ENCODE measurements at places on chromosomes 7 and 10.

GRCh38 chr7:103993551-103993950 is 4.1 kb upstream of the RELN start:
- DNase-seq: no peak

GRCh38 chr10:283140-283479 is 147.9 kb downstream of the ZMYND11 start:
- DNase-seq: no peak

DNA sequence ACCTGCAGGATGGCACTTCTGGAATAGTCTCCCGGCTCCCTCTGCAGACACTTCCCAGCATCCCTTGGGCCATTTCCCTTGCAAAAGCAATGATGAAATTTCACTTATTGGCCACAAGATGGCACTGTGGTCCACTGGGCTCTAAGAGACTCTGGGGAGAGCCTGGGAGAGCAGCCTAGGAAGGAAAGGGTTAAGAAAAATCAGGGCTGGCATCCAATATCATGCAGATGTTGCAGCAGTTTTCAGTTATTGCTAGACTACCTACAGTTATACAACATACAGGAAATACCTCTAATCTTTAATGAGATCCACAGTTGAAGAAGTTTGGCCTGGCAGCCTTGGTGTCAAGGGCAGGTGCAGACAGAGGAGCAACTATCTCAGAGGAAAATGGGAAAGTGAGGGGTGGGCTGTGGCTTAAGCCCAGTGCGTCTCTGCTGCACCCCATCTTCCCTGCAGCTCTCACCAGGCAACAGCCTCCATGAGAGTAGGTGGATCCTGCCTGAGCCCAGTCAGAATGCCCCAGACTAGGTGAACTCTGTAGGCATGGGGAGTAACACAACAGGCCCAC is 100.2 kb upstream of the PRSS58 start:
- no peak for DNase-seq

GRCh38 chr10:63413429-63413828 is 52.3 kb downstream of the JMJD1C start:
- DNase-seq: no peak

- DNase-seq: no peak
These were observed 297.7 kb downstream of the PTPRN2 start for GRCh38 chr7:158289761-158290523.

GRCh38 chr10:17037910-17038309 is 91.7 kb downstream of the CUBN start:
- DNase-seq: no peak

GRCh38 chr10:72277340-72277995 is 3.7 kb downstream of the DDIT4 start:
- no peak for DNase-seq

DNA sequence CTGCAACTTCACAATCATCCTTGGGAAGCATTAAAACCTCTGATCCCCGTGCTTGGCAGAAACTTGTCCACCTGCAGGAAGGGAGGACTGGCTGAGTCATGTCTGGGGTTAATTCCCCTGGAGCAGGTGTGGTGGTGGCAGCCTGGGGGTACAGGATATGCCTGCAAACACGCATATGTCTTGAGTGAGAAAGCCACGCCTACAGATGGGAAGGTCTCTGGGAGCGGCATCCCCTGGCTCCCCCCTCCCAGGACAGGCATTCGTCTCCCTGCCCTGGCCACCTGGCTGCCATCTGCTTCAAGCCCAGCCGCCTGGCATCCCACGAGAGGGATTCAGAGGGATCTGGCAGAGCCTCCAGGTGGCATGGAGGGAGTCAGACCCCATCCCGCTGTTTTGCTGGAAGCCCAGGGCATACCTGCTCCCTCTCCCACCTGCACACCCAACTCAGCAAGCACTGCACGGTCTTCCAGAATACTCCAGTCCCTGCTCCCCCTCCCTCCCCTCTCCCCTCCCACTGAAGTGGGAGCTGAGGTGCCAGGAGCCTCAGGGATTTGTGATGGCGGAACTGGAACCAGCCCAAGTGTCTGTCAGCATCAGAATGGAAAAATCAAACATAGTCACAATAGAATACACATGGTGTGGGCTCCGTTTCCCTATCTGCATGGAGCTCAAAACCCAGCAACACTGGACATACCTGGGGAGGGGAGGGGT is 61.0 kb downstream of the CAMK2B start:
- DNase-seq: no peak

- peak; percentile 26 for DNase-seq
These were observed 918 bp upstream of the RPEL1 start for GRCh38 chr10:103244666-103245271.

DNA sequence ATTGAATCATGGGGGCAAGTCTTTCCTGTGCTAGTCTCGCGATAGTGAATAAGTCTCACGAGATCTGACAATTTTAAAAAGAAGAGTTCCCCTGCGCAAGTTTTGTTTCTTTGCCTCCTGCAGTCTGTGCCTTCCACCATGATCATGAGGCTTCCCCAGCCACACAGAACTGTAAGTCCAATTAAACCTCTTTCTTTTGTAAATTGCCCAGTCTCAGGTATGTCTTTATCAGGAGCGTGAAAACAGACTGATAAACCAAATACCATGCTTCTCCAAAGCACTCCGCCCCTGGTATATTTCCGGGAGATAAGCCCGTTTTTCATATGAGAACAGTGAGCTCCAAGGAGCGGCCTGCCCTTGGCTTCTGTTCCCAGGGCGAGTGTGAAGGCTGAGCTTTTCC is 118.9 kb downstream of the EVX1 start:
- no peak for DNase-seq

DNA sequence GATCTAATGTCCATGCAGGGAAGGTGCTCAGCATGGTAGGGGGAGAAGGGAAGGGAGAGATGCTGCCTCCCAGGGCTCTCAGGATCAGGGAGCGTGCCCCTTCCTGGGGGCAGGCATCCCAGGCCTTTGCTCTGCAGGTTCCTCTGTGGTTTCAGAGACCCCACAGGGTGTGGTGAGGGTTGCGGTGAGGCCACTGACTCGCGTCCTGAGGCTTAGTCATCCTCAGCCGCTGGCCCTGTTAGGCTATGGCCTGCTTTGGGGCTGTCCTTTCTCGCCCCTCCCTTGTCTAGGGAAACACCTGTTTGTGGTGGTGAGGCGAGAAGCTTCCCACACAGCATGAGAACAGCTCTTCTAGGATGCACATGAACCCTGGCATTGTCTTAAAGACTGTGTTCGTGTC is 558.3 kb upstream of the FOXK1 start:
- DNase-seq: no peak

DNA sequence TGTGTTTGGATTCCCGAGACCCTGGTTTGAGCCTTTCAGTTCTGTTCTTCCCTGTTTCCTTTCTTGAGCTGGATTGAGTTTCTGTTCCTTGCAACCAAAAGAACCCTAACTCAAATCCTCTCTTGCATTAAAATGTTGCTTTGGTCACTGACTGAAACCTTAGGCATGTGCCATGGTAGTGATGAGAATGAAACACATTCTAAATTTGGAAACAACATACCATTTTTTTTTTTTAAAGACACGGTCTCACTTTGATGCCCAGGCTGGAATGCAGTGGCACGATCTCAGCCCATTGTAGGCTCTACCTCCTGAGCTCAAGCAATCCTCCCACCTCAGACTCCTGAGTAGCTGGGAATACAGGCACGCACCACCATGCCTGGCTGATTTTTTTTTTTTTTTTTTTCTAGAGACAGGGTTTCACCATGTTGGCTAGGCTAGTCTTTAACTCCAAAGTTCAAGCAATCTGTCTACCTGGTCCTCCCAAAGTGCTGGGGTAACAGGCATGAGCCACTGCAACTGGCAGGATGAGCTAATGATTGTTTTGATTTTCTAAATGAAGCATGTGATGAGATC is 8.4 kb downstream of the THAP5 start:
- no peak for DNase-seq

DNA sequence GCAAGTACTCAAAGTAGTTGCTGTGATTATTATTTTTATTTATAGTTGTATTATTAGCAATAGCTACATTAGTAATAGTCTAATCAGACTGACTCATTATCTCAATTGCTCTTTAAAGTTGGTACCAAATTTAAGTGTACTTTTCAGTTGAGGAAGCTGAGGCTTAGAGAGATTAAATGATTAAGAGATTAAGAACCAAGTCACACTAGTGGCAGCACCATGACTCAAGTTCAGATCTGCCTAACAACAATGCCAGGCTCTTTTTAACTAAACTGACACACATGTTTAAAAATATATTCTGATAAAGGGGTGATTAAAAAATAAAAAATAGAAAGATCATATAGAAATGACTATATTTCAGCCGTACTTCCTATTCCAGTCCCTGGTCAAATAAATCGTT is 42.0 kb downstream of the FZD1 start:
- no peak for DNase-seq

GRCh38 chr10:73093922-73094850 is 2.5 kb downstream of the P4HA1 start:
- DNase-seq: no peak

DNA sequence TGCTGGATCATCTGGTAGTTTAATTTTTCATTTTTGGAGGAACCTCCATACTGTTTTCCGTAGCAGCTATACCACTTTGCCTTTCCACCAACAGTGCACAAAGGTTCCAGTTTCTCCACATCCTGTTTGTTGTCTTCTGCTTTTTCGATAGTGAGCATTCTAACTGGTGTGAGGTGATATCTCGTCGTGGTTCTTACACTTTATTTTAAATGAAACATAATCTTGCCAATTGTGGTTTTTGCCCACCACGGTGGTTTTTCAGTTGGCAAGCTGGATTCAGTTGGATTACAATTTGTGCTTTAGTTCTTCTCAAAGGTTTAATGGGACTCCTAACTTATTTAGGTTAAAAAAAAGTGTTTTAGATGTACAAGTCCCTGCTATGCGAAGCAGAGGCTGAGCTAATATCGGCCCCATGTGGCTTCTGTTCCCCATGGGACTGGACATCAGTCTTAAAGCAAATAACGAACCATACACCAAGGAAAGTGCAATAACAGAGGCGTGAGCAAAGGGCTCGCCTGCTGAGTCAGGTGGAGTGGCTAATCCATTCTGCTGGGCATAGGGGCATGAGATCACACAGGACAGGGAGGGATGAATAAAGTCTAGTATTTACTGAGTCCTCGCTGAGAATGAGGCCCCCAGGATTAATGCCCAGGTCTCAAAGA is 153.6 kb downstream of the AOAH start:
- no peak for DNase-seq

DNA sequence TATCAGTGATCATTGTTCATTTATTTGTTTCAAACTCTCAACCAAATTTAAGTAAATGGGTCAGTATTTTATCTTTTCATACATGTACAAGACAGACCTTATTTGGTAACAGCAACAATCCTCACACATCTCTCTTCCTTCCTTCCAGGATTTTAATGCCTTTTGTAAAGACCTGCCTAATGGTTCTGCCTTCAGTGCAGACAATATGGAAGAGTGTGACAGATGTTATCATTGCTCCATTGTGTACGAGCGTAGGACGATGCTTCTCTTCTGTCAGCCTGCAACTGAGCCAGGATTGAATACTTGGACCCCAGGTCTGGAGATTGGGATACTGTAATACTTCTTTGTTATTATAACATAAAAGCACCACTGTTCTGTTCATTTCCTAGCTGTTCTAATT is 6.3 kb downstream of the CAV2 start:
- no peak for DNase-seq

DNA sequence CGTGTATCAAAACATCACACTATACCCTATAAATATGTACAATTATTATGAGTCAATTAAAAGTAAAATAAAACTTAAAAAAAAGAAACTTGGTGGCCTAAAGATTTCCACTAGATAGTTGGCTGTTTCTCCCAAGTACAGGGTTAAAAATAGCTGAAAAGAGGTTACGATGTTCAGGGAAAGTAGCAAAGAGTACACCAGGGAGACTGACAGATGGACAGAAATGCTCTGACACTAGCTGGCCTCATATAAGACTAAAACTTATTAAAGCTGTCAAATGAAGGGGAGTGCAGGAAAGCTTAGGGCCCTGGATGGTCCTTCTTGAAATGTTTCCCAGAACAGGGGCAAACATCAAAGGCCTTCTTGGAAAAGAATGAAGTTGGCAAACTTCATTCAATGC is 51.3 kb downstream of the TCAF1 start:
- no peak for DNase-seq

GRCh38 chr7:90900628-90901356 is 304.7 kb downstream of the CDK14 start:
- no peak for DNase-seq

DNA sequence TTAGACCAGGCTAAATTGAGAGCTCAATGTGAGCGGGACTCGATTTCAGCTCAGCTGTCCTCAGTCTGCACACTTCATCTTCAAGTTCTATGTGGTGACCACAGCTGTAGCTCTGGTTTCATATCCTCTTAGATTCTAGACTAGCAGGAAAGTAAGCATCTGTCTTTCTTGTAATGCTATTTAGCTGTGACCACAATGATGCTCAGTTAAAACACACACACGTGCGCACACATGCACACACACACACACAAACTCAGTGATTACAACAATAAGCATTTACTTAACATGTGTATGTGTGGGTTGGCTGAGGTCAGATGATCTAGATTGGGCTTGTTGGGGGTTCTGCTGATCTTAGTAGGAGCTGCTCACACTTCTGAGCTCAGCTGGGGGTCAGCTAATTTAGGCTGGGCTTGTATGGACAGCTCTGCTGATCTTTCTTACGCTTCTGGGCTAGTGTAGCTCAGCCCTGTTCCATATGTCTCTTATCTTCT is 82.5 kb downstream of the ZNF365 start:
- DNase-seq: no peak

- no peak for DNase-seq
These were observed 16.7 kb upstream of the CADPS2 start for GRCh38 chr7:122902751-122903495.

DNA sequence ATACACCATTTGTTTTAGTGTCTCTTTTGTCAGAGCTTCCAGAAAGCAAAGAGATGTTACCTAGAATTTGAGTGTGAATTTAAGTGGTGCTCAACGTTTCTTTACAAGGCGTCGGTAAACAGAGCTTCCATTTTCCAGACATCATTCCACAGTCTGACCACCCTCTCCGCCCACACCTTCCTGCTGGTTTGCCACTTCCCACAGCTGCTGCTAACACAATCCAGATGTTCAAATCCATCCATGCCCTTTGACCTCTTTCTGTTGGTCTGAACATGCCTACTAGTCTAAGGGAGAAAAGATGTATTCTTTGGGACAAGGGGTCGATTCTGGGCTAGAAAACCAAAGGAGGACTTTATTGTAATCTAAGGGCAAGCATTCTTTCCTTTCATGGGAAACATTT is 86.1 kb downstream of the FAM107B start:
- no peak for DNase-seq

DNA sequence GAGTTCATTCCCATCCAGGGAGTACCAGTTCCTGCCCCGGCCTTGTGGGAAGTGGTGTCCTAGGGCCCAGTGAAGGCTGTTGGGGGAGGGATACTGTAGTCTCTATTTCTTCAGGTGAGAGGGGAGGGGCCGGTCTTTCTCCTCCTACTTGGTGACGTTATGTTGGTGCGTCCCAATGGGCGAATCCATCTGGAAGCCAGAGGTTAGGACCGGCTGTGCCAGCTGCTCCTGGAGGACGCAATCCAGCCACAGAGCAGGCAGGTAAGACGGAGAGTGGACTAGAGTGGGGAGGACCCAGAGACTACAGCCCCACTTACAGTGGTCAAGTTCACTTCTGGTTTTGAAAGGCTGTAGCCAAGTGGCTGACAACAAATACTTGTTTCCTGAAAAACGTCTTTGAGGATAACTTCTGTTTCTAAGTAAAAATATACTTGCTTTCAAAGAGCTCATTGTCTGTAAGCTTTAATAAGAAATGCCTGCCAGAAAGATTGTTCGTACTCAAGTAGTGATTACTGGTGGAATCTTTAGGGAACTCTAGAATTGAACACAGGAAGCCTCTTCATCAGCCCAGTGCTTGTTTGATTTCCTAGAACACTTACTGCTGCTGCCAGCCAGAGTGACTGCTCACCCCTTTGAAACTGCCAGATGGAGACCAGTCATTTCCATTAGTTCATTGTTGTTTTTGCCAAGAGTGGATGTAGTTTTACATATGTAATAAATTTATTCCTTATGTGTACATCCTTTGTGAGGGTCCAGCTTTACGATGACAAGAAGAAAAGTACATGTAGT is 25.4 kb downstream of the RBM33 start:
- no peak for DNase-seq

Data from stimulated activated CD8-positive, alpha-beta memory T cell treated with anti-CD3 and anti-CD28 coated beads, Interleukin-7, amount 100 ng/mL, for 24 hours (primary cell).